Natural killer cell treated with Interleukin-12 subunit alpha and Interleukin-12 subunit beta and Interleukin-15 and Interleukin-18, amount 100 ng/mL, for 72 hours (primary cell): ENCODE measurements at places on chromosomes 16 and 17.
A peak's percentile ranks its signal among the peaks of the same experiment; 100 is the strongest.

GRCh38 chr17:53273126-53273525 lies 549.6 kb upstream of the KIF2B start:
- DNase-seq = no peak

DNA sequence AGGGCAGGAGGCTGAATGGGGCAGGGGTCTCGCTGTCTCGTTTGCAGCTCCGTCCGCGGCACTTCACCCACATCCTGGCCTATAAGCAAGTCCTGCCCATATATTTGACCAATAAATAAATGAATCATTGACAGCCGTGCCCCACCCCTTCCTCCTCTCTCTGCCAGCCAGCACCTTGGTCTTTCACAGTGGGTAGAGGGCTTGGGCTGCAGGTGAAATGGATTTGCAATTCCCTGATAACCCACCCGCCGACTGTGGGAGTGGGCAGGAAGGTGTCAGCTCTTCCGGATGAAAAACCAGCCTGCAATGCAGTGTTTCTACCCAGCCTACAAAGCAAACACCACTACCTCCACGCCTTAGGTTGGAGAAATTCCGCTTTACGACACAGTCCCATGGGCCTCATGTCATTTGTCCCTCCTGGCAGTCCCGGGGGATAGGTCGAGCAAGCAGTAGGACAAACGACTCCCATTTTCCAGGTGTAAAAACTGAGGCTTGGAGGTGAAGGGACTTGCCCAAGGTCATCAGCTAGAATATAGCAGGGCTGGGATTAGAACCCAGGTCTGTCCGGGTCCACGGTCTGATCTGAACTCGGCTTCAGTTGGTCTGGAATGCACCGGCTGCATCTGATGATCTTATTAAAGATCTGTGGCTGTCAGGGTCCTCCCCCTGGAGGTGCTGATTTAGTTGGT lies 79.0 kb downstream of the ABCC1 start:
- DNase-seq = no peak

- DNase-seq = no peak
Measured at GRCh38 chr16:83706394-83706793, 101.4 kb upstream of the HSBP1 start.

- DNase-seq = no peak
Measured at GRCh38 chr17:18994631-18995030, 9.9 kb downstream of the FAM83G start.

GRCh38 chr17:75750661-75751423 lies 14.2 kb downstream of the GALK1 start:
- DNase-seq = no peak

DNA sequence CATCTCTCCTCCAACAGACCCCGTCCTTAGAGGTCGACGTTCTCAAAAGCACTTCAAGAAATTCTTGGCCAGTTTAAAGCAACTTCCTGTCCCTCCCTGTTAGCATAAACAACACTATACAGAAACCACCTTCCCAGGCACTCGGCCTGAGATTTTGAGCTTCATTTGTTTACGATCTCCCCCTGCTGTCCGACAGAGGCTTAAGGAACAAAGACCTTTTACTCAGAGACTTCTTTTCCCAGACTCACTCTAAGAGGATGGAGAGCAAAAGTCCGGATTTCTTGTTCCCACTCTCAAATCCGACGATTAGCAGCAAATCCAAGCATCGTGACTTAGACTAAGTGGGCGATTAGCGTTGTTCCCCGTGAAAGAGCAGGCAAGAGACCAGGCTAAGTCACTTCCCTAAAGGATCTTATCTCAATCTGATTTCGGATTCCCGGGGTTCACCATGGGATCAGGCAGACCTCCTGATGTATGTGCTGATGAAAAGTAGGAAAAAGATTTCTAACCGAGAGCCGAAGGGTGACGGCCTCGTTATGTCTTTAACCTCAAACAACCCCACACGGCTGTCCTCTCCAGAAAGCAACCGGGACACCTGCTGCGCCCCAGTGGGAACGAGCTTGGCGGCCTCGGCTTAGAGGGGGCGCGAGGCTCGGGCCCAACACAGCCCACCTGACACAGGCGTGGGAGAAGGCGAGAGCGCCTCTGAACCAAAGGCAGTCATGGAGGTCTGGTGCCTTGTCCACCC lies 598 bp downstream of the INPP5K start:
- DNase-seq = peak; percentile 81

- no peak for DNase-seq
Measured at GRCh38 chr16:57858635-57859034, 56.3 kb upstream of the KIFC3 start.

GRCh38 chr17:30545024-30545423 lies 67.8 kb downstream of the GOSR1 start:
- DNase-seq = no peak

GRCh38 chr16:71943887-71944286 lies 48.6 kb downstream of the IST1 start:
- no peak for DNase-seq

GRCh38 chr16:10920726-10921427 lies 21.4 kb downstream of the DEXI start:
- DNase-seq = no peak

DNA sequence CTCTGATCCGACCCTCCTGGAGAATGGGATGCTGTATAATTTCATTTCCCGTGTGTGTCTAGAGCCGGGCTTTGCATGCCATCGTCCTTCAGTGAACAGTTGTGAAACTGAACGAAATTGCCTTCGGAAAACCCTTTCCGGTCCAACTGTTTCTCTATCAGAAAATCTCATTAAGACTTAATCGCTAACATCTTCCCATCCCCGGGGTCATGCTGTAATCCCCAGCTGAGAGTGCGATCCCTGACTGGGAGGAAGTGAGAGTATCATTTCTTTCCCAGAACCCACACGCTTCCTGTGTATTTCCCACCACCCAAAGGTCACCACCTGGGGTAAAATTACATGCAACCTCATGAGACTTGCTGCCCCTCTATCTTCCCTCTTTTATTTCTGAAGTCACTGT lies 75.6 kb upstream of the RBFOX1 start:
- DNase-seq = no peak

DNA sequence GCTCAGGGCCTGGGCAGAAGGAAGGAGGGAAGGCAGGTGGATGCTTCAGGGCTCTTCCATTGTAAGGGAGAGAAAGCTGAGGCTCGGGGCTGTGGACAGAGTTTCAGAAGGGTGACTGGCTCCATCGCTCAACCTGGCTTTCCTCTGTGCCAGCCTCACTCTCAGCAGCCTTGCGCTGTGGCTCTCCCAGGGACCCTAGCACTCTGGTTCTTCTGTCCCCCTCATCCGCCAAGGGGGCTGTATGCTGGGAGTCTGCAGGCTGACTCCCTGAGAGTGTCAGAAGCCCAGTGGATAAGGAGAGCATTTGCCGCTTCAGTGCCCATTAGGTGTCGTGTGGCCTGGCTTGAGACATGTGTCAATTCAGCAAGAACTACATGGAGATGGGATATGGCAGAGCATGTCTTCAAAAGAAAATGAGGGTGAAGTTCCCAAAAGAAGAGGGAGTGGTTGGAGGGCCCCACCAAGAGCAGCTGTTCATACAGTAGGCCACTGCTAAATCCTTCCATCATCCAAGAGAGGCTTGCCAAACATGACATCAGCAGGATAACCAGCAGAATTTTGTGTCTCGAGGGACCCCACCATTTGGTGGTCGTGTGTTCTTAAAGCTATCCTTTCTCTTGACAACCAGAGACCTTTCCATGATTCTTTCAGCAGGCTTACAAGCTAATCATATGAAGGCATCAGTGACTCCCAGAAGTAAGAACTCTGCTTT lies 148.2 kb downstream of the IRX5 start:
- DNase-seq = no peak

DNA sequence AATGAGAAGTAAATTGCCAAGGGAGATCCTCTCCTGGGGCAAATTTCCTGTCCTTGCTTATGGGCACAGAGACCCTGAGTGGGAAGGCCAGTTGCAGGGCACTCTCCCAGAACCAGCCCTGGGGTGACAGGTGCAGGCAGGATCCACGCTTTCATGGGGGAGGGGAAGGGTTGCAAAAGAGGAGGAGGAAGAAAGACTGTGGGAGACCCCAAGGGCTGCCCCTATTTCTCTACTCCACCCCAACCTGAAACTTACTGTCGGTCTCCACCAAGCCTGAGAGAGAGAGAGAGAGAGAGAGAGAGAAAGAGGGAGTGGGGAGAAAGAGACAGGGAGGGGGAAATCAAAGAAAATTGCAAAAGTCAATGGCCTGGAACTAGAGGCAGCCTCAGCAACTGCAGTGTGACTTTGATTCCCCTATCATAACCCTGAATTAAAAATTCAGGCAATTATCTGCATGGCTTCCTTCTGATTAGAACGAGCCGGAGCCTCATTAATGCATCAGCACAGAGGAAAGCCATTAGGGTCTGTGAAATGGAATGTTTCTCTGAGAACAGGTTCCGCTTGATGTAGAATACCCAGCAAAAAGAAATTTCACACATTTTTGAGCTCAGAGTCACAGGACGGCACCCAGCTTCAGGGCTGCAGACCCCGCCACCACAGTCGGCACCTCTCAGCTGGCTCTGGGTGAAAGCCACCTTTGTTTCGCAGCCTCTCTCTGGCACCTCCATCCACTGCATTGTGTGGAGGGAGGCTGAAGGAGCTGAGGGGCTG lies 45.1 kb upstream of the HNF1B start:
- no peak for DNase-seq

- no peak for DNase-seq
Measured at GRCh38 chr17:81002409-81003361, 11.0 kb downstream of the CHMP6 start.

- DNase-seq = no peak
Measured at GRCh38 chr16:57527610-57528360, 8.6 kb downstream of the CCDC102A start.

GRCh38 chr16:9105189-9105588 lies 13.7 kb downstream of the HAPSTR1 start:
- DNase-seq = no peak

GRCh38 chr17:41659427-41660212 lies 29.1 kb upstream of the EIF1 start:
- no peak for DNase-seq

- no peak for DNase-seq
Measured at GRCh38 chr17:55086635-55087058, 118.1 kb downstream of the STXBP4 start.

DNA sequence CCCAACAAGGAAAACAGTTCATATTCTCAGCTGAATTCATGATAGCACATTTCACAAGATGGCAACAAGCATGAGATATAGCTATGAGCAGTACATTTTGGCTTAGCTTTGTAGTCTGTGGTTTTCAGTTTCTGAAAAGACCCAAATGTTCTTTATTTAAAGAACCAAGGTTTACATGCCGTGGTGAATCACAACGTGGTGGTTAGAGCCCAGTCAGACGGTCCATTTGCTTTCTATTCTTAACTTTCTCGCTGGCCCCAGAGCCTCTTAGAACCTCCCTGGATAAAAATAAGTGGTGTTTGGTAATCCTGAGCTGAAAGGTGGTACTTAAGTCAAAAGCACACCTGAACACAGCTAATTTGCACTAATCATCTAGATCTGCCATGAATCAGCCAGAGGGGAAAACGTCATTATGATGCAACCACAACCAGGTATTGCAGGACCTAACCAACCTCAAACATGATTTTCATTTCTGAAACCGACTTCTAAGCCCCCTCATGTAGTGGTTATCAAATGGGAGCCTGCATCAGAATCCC lies 18.6 kb upstream of the HAPSTR1 start:
- DNase-seq = no peak

DNA sequence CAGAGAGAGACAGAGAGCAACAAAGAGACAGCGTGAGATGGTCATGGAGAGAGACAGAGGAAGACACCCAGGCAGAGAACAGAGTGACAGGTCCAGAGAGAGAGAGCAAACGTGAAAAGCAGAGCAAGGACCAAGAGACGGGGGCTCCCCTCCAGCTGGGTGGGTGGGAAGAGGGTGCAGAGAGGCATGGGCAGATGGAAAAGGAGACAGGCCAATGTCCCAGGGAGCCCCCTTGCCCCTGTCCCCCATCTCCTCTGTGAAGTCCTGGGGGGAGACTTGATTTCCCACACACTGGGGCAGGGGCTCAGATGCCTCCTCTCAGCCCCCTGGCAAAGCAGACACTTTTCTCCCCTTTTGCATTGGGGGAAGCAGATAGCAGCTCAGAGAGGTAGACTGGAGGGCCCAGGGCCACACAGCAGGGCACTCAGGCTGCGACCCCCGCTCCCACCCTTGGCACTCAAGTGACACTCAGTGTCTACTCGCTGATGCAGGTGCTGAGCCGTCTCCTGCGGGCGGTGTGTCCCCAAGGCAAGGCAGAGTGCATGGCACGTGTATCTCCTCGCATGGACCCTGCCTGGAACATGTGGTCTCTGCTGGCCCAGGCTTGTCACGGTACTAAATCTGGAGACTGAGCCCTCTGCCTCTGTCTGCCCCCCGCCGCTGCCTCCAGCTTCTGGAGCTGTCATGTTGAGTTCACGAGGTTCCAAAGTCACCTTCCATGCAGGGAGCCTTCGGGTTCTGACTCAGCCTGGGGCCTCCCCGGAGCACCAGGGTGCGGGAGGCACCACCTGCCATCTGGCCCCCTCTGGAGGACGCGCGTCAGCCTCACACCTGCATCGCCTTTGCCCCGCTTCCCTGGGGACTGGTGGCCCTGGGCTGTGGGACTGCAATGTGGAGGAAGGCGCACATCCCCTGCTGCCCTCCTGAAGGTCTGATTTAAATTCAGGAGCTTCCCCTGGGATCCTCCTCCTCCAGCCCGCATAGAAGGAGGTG lies 215.9 kb upstream of the GSE1 start:
- DNase-seq = peak; percentile 46

DNA sequence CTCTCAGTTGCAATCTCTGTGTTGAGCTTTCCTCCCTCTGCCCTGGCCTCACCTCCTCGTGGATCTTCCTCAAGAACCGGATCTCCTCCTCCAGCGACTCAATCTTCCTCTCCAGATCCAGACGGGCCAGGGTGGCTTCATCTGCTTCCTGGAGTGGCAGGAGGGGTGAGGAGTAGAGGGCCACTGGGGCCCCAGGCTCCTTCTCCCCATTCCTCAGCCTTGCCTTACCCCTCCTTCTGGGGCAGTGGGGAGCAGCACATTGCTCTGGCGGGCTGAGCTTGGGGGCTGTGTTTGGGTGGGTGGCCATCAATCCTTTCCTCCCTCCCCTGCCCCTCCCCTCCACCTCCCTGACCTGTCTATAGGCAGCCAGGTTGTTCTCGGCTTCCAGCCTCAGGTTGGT lies 1.6 kb downstream of the GFAP start:
- DNase-seq = no peak

GRCh38 chr16:79664407-79664806 lies 63.9 kb upstream of the MAF start:
- no peak for DNase-seq

DNA sequence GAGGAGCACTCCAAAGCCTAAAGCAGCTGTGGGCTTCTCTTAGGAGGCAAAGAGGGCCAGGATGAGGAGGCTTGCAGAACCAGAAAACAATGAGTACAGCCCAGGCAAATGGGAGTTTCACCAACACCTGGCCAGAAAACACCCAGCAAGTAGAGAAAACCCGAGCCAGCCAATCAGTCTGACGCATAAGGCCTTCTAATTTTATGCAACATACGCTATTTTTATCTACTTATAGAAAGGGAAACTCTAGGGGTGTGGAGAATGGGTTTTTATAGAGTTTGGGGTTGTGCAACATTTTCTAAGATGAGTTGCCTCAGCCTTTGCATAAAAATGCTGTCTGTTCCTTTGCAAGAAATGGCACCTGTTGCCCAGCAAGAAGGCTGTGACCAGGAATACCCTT lies 529.0 kb upstream of the CDH5 start:
- no peak for DNase-seq

GRCh38 chr16:77928096-77928495 lies 94.3 kb upstream of the CLEC3A start:
- no peak for DNase-seq
